Stimulated activated CD4-positive, alpha-beta T cell treated with anti-CD3 and anti-CD28 coated beads, Interleukin-12 subunit alpha, Interleukin-12 subunit beta, amount 100 ng/mL, for 24 hours (primary cell): ENCODE measurements at places on chromosomes 11 and 22.

GRCh38 chr11:1480555-1481482 lies 5.8 kb downstream of the MOB2 start:
- no peak for DNase-seq

GRCh38 chr22:23752090-23752691 lies 1.3 kb upstream of the ZNF70 start:
- no peak for DNase-seq

DNA sequence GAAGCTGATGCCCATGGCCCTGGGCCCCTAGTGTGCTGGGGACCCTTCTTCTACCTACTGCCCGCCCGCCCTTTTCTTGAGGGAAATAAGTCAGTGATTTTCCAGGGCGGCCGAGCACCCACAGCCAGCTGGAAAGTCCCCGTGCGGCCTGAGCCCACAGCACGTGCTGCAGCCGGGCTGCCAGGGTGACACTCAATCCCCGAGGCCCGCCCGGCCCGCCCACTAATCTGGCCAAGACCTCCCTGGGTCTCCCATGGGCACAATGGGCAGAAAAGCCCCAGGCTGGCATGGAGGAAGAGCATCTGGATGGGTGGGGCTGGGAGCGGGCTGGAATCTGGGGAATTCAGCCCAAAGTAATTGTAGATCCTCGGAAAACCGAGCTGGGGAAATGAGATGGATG lies 24.8 kb downstream of the WNT7B start:
- no peak for DNase-seq

GRCh38 chr11:73350908-73351636 lies 25.1 kb upstream of the RELT start:
- DNase-seq, result peak; percentile 22

GRCh38 chr11:112179601-112180000 lies 4.3 kb downstream of the BCO2 start:
- DNase-seq, result no peak

DNA sequence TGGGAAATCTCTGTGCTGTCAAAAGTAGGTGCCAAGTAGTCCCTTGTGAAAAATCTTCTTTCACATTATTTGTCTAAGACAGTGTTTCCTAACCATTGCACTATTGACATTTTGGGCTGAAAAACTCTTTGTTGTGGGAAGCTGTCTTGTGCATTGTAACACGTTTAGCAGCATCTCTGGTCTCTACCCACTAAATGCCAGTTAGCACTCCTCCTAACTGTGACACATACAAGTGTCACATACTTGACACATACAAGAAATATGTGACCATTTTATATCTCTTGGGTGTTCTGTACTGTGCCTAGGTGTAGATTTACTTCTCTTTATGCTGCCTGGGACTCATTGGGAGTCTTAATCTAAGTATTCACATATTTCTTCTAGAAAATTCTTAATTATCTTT lies 57.8 kb downstream of the NXPE1 start:
- no peak for DNase-seq

DNA sequence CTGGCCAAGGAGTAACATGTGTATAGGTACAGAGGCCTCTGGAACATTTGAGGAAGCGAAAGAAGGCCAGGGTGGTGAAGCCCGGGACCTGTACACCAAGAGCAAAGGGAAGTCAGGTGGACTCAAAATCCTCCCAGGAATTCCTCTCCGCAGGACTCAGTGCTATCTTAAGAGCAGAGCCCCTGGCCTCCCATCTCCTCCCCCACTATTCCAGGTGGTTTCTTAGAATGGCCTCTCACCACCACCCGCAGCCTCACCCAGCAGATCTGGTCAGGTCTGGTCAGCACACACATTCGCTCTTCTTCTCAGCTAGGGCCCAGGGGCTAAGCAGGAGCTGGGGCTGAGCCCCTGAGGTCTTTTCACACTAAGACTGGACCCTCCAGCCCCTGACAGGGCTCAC lies 59.1 kb downstream of the SCGB1A1 start:
- no peak for DNase-seq

DNA sequence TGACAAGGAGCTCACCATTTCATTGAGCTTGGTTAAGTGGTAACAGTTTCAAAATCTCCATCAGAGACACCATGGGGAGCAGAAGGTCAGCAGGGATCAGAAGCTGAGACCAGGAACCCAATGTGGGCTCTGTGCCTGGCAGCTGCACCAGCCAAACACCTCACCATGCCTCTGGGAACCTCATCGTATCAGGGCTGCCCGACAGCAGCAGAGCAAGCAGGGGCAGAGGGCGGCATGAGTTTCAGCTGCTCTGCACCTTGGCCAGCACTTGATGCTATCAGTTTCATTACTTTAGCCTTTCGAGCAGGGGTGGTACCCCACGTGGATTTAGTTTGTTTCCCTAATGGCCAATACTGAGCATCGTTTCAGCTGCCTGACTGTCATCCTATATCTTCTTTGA lies 77.8 kb downstream of the DGCR2 start:
- DNase-seq, result no peak

DNA sequence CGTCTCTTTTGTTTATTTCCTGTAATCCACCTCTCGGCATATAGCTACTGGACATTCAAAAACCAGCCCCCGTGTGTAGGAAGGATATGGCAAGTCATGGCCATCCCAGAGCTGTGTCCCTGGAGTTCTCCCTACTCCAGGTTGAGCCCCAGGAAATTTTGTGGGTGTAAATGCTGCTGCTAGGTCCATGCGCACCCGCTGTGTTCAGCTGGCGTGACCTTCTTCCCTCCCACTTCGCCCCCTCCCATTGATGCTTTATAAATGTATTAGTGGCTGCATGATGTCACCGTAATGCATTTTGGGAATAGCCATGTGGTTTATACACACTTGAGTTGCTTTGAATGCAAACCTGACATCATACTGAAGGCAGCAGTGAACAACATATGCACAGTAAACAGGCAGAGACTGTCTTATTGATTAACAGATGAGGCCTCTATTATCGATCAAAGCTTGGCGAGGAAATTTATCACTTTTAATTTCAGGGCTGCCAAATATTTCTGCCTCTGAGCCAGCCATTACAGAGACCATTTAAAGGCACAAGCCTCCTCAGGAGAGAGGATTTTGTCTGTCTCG lies 113.6 kb upstream of the NNMT start:
- DNase-seq, result no peak

DNA sequence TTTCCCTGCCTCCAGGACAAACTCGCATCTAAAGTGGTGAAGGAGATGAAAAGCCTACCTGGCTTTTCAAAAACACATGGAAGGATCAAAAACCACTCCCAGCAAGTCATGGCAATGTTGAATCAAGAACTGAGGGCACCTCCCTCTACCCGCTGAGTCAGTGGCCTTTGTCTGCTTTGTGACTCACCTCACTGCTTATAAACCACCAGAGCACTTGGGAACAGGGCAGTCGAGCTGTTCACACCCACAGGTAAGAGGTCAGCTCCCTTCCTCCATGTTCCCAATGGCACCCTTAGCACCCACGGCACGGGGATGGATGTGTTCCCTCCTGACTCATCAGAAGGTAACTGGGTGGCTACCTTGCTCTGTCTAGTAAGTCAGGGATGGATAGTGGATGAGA lies 21.7 kb downstream of the TENM4 start:
- no peak for DNase-seq

DNA sequence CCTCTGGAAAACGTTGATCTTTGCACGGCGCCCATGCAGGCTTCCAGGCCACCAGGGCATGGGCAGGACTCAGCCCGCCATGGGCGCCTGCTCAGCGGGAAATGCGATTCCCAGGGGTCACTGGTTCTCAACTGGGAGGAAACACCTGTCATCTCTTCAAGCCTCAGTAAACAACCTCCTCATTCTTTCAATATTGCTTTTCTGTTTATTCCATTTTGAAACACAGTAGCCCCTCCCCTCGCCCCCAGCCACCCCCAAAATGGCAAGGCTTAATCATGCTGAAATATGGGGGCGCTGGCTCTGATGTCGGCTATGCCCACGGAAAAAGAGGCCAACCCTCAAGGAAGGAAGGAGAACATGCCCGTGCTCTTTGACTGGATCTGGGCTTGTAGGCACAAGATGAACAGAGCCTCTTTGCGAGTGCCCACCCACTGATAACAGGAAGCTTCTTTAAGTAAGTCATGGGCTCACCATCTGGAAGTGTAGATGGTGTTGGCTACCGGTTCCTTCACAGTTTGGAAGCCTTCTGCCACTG lies 594 bp upstream of the POU2AF1 start:
- no peak for DNase-seq

DNA sequence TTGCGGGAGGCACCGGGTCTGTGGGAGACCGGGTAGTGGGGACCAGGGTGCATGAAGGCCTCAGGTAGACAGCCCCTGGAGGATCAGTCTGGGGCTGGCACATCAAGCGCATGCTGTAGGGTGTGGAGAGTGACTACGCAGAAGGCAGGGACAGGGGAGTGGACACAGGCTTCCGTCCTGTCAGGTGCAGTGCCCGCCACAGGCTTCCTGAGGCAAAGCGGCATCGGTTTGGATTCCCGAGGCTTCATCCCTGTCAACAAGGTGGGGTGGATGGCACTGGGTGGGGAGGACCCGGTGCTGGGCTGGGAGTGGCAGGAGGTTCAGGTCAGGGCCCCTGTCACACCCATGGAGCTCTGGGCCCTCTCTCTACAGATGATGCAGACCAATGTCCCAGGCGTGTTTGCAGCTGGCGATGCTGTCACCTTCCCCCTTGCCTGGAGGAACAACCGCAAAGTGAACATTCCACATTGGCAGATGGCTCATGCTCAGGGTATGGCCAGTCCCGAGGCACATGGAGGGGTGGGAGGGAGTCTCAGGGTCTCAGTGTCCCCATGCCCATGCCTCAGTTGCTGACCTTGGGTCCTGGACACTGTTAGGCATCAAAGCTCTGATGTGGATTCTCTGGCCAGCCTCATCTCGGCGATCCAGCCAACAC lies 4.5 kb upstream of the LZTR1 start:
- no peak for DNase-seq

DNA sequence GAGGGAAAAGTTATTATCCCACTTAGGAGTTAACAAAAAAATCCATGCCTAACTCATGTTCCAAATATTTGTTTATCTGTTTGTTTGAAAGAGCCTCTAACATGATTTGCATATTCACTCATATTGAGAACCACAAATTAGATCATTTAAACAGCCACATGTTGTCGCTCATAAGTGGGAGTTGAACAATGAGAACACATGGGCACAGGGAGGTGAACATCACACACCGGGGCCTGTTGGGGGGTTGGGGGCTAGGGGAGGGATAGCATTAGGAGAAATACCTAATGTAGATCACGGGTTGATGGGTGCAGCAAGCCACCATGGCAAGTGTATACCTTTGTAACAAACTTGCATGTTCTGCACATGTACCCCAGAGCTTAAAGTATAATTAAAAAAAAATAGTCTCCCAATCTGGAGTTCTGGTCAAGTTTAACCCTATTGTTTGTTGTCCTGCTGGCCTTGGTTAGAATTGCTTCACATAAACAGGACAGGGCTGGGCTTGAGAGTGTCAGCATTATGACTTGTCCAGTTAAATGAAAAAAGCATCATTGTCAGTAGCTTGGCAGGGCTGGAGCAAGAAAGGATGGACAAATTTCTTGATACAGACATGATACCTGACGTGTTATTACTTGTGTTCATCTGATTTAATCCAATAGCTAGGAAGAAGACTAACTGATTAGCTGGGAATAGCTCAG lies 57.8 kb upstream of the PSMA1 start:
- no peak for DNase-seq

- peak; percentile 66 for DNase-seq
These were observed 10.1 kb downstream of the CHST1 start for GRCh38 chr11:45655347-45655756.

GRCh38 chr11:124920870-124921609 lies 2.0 kb downstream of the HEPN1 start:
- peak; percentile 71 for DNase-seq

- no peak for DNase-seq
These were observed 5.6 kb downstream of the AHNAK start for GRCh38 chr11:62540804-62541701.

GRCh38 chr11:65410936-65411680 lies 11.5 kb upstream of the NEAT1 start:
- DNase-seq, result no peak

- DNase-seq, result no peak
These were observed 5.5 kb downstream of the CACNA1I start for GRCh38 chr22:39576027-39576426.

DNA sequence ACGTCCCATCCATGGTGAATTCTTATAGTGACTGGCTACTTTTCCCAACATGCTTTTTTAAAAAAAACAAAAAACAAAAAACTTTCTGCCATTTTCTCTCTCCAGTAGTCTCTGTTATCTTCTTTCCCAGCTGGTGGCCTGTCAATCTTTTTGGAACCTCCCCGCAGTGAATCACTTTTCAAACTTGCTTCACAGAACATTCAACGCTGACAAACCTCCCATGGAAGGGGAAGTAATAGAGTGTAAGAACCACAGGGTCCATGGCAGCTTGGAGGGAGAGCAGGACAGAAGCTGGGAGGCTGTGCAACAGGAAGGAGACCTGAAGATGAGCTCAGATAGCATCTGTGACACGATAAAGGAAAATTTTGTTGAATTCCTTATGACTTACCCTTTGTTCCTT lies 9.8 kb upstream of the CECR2 start:
- no peak for DNase-seq
